Posterior cingulate gyrus (tissue), 11 donors: ENCODE measurements at places on chromosomes 3 and 15.
A peak's percentile ranks its signal among the peaks of the same experiment; 100 is the strongest.

GRCh38 chr15:59933607-59934006 lies 70.5 kb upstream of the FOXB1 start:
- no peak for DNase-seq

GRCh38 chr3:39178553-39178952 lies 13.8 kb downstream of the XIRP1 start:
- DNase-seq, result no peak

- DNase-seq, result no peak
Observed at GRCh38 chr15:52652984-52653383, 26.2 kb downstream of the ATOSA start.

- no peak for DNase-seq
Observed at GRCh38 chr3:106756901-106757300, 620.3 kb upstream of the CCDC54 start.

DNA sequence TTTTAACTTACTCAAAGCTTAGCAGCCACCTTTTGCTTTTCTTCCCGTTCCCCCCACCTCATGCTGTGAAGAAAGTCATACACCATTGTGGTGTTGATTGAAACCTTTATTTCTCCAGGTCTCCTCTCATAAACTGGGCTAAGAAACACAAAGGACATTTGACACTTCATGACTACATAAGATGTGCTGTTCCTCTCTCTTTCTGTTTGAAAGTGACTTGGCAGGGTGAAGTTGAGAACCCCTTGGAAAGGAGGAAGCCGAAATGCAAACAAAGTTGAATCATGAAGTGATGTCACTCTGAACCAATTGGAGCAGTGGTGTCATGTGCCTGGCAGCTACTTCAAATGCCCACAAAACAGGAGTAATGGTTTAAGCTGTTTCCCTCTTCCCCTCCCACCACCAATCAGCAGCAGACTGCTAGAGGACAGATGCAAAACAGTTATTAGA lies 174.7 kb downstream of the IGF1R start:
- DNase-seq, result no peak

DNA sequence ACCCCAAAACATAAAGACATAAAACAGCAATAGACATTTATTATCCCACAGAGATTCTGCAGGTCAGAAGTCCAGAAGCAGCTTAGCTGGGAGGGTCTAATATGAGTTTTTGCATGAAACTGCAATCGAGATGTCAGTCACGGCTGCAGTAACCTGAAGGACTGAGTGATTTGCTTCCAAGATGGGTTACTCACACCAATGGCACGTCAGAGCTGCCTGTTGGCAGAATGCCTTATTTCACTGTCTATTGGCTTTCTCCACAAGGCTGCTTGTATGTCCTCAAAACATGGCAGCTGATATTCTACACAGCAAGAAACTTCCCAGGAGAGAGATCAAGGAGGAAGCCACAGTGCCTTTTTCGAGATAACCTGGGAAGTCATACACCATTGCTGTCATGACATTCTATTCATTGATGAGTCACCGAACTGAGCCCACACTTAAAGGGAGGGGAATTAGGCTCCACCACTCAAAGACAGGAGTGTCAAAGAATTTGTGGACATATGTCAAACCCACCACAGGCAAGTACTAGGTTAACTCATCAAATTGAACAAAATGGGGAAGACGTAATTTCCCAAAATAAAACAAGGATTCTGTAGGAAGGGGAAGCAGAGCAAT lies 122.2 kb downstream of the SYNPR start:
- DNase-seq, result no peak

- DNase-seq, result no peak
Observed at GRCh38 chr3:111610189-111610588, 15.0 kb upstream of the ZBED2 start.

DNA sequence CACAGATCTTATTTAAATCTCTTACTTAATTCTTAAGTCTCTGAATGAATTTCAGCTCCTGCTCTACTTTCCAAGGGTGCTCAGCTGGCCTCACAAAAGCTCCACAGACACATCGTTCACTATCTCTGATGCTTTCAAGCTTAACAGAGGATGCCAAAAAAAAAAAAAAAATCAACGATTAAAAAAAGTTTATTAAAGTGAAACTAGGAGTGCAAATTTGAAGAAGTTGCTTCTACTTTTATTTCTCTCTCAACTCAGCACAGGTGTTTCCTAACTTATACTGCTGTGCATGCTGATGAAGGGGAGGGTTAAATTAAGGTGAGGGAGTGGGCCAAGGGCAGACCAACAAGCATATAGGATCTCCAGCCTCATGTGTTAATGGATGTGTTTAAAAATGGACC lies 157.2 kb downstream of the TIGIT start:
- no peak for DNase-seq

DNA sequence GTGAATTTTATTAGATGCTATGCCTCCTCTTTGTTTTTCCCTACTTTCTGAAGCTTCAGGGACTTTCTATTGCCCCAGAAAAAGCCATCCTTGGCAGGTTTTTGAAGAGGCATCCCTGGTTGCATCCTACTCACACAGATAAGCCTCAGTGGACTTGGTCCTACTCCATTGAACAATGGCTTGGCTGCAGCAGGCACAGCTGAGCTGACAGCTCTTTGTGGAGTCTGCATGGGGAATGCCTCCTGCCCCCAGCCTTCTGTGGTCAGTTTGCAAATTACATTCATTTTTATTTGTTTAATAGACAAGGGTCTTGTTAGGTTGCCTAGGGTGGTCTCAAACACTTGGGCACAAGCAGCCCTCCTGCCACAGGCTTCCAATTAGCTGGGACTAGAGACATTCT lies 69.7 kb downstream of the NPAP1 start:
- no peak for DNase-seq

GRCh38 chr15:34783431-34783830 lies 11.9 kb downstream of the ACTC1 start:
- DNase-seq, result no peak

DNA sequence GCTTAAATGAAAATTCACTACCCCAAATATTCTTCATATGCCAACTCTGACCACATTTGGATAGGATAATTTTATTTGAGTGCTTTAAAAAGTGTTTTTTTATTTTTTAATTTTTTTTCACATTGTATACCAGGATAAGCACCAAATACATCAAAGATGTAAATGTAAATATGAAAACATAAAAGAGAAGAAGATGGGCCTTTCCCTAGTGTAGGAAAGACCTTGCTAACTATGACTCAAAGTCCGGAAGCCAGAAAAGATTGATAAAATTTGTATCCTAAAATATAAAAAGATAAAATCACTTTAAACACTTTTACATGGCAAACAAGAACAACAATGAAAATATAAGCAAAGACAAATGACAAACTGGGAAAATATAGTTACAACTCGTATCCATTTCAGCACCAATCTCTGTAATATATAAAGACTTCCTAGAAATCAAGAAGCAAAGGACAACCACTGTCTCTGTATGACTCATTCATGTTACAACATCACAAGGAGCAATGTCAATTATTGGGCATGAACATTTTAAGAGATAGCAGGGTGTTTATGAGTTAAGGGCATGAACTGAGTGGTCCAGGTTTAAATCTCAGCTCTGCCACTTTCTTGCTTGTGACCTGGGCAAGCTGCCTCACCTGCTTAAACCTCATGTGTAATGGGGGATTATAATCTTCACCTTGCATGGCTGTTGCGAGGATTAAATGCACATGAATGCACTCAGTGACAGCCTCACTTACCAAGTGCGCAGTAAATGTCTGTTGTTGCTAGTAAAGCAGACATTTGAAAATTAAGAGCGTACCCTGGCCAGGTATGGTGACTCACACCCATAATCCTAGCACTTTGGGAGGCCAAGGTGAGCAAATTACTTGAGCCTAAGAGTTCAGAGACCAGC lies 25.3 kb upstream of the ARHGEF3 start:
- no peak for DNase-seq

DNA sequence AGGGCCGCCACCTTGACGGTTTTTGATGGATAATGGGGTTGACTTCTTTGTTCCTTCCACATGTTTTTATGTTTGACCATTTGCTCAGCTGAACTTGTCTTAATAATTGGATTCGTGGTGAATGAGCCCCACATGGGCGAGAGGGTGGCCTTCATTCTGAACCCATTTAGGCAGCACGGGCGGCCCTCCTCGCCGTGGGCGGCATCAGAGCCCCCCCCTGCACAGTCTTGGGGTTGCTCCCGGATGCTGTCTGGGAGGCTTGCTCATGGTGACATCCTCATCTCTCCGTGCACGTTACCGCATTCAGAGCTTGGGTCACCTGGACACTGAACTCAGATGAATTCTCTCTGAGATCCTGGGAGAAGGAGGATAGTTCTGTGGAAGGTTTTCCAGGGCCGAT lies 172.3 kb upstream of the OSBPL11 start:
- DNase-seq, result no peak

DNA sequence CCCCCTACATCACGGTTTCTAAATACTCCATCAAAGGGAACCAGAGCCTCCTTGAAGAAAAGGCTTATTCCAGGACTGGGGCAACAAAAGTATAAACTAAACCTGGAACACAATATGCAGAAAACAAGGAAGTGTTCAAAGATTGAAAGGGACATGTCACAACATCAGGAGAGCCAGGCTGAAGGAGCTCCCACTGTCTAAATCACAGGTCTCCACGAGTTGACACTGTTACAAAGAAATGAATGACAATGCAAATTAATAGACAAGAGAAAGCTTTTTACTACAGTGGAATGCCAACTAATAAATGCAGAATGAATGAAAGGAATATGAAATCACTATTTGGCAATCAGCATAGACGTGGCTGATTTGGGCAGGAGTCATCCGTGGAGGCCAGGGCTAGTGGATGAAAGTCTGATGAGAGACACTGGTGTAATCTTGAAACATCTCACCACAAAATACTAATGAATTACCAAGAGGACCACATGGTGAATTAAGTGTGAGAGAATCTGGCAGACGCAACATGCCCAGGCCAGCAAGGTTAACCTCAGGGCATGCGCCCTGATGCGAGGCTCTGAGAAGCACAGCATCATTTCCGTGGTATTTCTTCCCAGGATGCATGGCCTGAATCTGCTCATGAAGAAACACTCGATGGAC lies 123.8 kb upstream of the TJP1 start:
- DNase-seq, result no peak

DNA sequence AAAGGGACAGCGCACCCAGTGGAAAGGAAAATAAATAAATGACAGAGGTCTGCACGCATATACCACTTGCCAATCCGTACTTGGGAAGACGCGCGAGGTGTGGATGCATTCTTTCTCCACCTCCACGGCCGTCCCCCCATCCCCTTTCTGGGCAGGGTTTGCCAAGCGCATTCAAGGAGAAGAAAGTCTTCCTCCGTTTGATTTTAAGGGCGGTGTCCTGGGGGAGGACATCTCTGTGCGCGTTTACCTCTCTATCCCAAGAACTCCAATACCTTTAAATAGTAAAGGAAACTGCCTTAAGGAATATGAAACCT lies 576 bp upstream of the MB21D2 start:
- DNase-seq, result peak; percentile 90

DNA sequence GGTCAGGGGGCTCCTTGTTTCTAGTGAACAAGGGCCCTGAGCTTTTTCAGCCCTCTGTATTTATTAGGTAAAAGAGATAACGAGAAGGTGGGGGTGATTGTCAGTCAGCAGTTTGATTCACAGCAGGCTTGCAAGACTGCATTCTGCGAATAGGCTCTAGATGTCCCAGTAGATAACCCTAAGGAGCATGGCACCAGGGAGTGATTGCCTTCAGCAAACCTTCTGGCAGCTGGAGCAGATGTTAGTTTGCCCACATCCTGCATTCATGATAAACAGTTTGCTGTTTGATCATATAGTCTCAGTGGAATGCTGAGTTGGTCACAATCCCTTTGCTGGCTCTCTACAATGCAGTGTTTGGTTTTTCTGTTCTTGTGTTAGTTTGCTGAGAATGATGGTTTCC lies 161.3 kb upstream of the GADL1 start:
- DNase-seq, result no peak

DNA sequence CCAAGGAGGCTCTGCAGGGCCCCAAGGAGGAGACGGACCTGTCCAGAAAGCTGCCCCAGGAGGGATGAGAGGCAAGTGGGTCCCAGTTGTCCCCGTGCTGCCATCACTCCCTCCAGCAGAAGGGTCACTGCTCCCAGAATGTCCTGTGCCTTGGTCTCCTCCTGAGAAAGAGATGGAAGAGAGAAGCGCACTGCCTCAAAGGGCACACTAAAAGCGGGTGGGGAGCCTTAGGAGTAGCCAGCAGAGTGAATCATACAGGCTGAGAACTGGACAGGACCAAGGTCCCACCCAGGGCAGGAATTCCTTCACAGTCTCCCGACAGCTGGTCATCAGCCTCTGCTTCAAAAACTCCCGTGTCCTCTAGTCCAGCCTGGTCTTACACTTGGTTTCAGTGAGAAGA lies 4.6 kb downstream of the THPO start:
- DNase-seq, result no peak

DNA sequence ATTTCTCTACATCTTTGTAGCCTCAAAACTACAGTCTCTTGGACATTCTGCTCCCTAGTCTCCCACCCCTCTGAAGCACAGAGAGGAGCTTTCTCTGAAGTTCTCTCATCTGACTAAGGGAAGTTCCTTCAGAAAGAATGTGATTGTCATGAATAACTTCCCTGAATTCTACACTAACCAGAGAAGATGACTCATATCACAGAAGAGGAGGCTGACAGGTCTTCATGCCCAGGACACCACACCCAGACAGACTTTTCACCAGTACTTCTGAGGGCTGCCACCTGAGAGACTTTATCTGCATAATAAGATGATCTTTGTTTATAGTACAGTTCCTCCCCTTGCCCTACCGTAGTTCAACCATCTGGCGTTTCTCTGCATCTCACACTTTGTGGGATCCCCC lies 52.8 kb downstream of the CDIN1 start:
- no peak for DNase-seq

DNA sequence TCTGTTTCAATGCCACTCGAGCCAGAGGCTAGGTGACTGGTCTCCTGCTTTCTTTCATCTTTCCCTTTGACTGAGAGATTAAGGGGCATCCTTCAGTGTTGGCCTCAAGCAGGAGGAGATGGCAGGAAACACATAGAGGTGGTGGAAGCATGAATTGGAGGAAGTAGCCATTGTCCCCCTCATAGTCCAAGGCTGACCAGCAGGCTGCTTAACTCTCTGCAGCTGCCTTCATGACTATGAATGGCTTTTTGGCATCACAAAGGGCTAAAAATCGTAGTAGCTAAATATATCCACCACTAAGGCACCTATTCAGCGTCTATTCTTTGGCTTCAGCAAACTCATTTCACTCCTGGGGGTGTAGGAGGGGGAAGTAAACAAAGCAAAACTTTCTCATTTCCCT lies 7.0 kb upstream of the FRMD4B start:
- no peak for DNase-seq

- DNase-seq, result no peak
Observed at GRCh38 chr15:98966091-98966787, 41.4 kb downstream of the PGPEP1L start.

DNA sequence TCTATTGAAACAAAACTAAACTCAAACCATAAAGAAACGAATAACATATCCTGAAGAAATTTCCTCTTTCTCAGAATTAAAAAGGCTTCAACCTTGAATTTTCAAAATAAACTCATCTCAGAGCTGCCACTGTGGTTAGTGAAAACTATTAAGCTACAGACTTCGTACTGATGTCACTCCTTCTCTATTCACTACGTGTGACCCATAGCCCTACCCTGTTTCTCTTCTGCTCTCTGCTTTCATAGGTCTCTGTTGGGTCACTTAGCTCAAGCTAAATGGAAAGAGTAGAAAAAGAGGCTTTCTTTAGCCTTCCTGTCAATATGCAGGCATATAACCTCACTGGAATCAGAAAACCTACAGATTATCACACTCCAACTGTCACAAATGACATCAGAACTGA lies 126.6 kb upstream of the MME start:
- no peak for DNase-seq

- DNase-seq, result no peak
Observed at GRCh38 chr15:99440029-99440428, 125.8 kb upstream of the MEF2A start.
